ENCODE measurements at places on chromosomes 5 and 9.

- DNase-seq = no peak
Observed at GRCh38 chr9:131999692-132000551, 79.7 kb downstream of the MED27 start.

DNA sequence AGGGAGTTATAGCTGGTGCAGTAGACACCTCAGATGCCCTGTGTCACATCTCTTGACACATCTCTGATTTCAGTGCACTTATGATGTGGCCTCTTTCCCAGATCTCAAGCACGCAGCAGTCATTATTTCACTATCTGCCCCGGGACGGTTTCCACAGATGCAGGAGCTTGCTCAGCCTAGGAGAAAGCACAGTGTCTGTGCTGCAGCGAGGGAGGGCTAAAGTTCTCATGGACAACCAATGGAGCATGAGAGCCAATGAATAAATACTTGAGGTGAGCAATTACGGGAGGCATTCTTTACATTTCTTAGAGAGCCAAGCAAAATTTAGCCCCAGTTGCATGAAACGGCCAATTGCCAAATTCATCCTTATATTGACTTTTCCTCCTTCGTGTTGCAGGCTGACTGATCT lies 7.4 kb upstream of the MOB3B start:
- DNase-seq = no peak

GRCh38 chr9:15576350-15577050 lies 23.7 kb downstream of the CCDC171 start:
- no peak for DNase-seq

- no peak for DNase-seq
Observed at GRCh38 chr5:55691265-55692105, 20.6 kb downstream of the SLC38A9 start.

DNA sequence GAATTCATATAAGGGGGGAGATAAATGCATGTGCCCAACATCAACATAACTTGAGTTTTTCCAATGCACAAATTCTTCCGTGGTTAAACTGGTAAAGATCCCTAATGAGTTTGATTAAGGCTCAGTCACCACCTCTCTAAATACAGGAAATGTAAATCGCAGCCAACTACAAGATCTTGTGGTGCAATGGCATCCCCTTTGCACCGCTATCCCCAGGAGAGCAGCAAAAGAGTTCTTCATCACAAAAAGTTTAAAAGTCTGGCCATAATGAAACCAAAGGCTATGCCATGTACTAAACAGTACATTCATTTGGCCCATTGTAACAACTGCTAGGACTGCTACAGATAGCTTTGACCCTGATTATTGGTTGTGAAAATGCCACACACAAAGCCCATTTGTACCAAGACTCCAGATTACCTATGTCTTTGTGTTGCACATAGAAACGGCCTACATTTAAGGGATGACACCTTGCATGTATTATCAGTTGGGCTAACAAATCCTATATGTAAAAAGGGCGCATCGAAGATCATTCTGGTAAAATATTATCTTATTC lies 44.5 kb downstream of the ZNF608 start:
- DNase-seq = no peak

DNA sequence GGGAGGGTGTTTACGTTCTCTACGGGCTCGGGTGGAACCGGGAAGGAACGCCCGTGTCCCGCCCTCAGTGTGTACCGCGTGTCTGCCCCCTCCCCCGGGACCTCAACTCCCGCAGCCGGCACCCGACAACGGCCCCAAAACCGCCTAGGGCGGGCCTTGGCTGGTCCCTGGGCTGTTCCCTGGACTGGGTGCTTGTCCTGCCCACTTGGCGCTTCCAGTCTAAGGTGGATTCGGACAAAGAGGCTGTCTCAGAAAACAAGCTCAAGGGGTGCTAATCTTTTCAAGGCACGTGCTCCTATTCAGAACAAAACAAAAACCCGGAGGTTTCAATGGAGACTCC lies 379 bp upstream of the CLK4 start:
- no peak for DNase-seq

DNA sequence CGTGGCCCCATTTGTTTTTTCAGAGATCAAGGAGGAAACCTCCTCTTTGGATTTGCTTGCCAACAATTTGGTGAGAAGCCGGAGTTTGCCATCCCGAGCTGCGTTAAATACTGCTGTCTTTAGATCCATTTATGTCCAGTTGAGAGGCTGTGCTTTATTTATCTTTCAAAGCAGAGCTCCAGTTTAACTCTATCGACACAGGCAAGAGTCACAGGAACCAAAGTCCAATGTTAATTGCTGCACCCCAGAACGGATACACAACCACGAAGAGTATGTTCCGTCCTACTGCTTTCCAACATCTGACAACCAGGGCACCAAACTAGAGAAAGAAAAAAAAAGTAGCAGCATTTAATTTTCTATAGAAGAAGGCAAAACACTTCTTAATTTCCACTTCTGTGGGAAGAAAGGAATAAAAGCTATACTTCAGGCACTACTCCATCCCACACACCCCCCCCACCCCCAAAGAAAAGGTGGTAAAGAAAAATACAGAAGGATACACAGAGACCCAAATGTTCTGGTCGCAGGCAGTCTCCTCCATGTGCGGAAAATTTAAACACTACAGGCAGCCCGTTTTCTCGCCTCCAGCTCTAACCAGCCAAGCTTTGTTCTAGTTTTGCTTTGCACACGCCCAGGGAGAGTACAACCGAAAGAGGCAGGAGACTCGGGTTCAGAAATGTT lies 1.1 kb downstream of the FEM1C start:
- DNase-seq = no peak

DNA sequence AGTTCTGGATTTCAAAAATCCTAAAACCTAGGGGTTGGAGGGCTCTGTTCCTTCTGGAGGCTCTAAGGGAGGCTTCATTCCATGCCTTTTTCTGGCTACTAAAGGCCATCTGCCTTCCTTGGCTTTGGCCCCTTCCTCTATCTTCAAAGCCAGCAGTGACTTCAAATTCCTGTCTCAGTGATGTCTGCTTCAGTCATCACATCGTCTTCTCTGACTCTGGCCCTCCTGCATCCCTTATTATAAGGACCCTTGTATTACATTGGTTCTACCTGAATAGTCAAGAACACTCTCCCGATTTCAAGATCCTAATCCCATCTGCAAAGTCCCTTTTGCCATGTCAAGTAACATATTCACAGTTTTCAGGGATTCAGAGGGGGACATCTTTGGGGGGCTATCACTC lies 60.3 kb downstream of the GNA14 start:
- DNase-seq = no peak

DNA sequence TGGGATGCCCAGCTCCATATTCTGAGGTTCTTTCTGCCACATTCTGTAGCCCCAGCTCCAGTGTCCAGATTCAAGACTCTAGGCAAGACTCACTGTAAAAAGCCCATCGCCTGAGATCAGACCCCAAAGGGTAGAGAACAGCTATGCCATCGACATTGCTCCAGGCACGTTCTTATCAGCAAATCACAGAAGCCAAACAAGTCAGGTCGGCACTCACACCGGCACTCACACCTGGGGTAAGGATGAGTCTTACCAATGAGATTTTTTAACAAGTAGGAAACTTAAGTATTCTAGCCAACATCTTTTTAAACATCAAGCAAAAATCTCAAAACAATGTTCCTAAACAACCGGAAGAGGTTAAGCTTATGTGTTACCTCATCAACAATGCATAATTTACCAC lies 2.4 kb downstream of the CDKN2AIPNL start:
- no peak for DNase-seq

DNA sequence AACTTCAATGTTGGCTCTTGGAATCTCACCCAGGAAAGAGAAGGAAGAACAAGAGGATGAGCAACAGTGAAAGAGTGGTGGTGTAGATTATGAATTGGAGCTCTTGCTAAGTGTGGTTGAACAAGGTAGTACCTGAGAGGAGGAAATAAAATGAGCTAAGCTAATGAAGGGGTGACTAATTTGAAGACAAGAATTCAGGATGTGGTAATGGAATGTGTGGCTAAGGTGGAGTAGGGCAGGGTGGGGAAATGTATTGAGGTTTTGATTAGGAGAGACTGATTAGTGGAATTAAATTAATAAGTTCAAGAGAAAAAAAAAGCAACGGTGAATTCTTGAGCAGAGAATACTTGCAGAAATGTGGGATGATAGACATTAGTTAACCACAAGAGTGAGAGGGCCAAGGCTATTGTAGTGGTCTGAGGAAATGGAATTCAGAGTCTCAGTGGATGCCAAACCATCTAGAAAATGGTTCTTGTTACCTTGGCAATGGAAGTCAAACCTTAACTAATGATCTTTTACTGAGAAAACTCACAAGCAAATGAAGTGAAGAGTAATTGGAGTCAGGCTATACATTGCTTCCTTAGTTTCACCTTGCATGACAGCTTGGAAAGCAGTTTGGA lies 648.3 kb upstream of the ZNF608 start:
- no peak for DNase-seq

DNA sequence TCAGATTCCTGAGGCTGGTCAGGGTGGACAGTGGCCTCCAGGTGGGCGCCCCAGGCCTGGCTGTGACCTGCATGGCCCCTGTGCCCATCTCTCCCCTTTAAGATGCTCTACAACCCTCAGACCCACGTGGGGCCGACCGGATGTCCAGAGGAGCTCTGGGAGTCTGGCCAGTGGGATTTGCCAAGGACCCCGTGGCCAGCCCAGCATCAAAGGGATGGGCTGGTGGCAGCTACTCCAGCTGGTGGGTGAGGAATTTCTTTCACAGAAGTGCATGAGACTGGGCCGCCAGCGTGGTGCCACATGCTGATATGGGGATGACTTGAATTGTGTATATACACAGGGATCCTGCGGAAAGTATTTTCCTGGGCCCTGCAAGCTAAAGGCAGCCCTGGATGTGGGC lies 94.7 kb upstream of the SARDH start:
- no peak for DNase-seq

DNA sequence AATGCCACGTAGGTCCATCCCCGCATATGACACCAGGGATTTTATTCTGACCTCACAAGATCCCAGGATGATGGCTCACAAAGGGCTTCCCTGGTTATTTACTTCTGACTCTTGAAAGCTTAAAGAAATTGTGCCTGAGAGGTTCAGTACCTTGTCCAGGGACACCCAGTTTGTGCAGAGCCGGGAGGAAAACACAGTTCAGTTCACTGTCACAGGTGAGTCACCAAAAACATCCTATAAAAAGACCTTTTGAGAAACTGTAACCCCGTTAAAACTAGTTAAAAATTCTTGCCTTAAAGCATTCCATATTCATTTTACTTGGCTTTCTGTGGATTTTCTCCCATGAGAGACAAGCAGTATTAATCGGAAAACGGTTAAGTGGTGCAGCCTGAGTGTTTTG lies 56.6 kb downstream of the ZNF510 start:
- no peak for DNase-seq

DNA sequence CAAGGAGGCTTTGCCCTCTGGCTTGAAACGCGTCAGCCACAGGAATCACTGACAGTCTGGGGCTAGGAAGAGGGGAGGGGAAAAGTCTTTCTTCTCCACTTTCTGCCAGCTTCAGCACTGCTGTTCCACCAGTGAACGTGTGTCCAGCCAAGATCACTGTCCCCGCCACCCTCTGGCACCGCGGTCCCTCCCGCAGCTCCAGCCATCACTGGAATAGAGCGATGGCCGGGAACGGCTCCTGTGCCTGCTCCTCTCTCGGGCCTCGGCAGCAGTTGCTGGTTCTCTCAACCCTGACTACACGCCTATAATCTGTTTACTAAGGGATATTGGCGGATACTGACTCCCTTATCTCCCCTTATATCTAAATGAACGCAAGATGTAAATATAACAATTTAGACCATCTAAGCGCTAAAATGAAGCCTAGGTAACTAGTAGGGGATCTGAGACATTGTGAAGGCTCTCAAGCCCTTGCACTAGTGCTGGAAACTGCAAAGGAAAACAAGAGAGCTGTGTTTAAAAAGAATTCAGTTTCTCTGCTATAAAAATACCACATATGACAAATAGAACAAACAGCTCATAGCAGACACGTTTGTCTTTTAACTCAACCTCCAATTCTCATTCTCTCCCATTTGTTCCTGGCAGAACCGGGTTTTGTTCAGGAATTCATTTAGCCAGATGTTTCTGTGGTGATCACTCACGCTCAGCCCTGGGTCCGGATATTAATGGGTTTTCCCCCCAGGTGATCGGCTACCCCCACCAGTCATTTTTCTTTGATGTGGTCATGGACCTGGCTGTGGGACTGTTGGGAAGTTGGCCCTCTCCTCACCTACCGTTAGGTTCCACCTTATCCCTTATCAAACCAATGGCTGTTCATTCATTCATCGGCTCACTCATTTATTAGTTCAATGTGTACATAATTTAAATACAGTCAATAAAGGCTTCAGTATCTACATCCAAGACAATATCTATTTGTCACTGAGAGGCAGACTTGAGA lies 149.8 kb downstream of the MED10 start:
- no peak for DNase-seq

GRCh38 chr9:129570450-129571297 lies 50.2 kb downstream of the C9orf50 start:
- no peak for DNase-seq

- no peak for DNase-seq
Observed at GRCh38 chr5:143275512-143276363, 127.7 kb downstream of the NR3C1 start.

DNA sequence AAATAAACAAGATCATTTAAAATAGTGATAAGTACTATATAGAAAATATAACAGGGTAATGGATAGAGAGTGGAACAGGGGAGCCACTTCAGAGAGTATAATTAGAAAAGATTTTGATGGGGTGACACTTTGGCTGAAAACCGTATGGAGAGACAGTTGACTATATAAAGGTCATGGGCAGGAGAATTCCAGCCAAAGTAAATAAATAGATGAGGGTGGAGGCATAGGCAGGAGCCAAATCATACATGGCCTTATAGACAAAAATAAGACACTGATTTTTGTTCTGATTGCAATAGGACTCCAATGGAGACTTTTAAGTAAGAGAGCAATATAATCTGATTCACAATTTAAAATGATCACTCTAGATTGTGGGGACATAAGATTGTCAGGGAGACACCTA lies 37.5 kb upstream of the NUDT12 start:
- DNase-seq = no peak

DNA sequence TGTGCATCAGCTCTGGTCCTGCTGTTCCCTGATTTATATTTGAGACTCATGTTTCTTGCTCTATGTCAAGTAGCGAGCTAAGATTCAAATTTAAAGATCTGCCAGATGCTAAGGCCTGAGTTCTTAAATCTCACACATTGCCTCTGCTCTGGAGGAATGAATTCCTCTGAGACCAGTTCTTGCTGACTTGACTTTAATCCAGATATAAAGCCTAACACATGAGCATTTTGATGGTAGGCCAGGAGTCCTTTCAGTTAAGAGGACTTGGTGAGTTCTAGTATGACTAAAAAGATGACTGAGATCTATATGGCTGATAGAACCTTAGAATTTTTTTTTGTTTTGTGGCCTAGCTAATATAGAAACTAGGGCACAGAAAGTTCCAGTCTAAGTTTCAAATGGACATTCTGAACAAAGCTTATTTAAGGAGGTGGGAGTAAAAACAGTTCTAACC lies 1.3 kb upstream of the INIP start:
- DNase-seq = no peak
